ENCODE measurements at places on chromosomes 5 and 9. TPM values are rescaled to one million over a fixed set of nuclear protein-coding genes. Genes with fewer than 3 reads are reported as not detected.

GRCh38 chr9:93112116-93112863 is 16.3 kb downstream of the CARD19 start:
- no peak for DNase-seq

DNA sequence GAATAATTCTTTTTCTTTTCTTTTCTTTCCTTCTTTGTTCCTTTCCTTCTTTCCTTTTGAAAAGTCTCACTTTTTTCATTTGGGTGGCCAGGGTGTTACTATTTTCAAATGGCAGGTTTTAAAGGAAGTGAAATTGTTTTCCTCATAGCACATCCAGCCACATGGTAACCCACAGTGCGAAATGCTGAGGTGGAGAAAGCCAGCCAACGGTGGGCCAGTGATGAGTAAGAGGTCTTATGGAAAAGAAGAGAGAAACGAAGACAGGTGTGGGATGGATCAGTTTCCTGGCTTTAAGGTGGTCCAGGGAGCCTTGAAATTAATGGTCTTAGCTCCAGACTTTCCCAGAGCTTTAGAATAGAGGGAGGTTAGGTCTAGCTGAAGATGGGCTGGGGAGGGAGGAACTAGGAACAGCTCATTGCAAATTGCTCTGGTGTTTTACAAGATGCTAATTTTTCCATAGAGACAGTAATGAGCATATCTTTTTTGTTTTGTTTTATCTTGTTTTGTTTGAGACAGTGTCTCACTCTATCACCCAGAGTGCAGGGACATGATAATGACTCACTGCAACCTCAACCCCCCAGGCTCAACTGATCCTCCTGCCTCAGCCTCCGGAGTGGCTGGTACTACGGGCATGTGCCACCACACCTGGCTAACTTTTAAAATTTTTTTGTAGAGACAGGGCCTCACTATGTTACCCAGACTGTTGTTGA is 17.8 kb downstream of the ITK start:
- no peak for DNase-seq

The NUDT12 gene
- 9.9 TPM for total RNA-seq

DNA sequence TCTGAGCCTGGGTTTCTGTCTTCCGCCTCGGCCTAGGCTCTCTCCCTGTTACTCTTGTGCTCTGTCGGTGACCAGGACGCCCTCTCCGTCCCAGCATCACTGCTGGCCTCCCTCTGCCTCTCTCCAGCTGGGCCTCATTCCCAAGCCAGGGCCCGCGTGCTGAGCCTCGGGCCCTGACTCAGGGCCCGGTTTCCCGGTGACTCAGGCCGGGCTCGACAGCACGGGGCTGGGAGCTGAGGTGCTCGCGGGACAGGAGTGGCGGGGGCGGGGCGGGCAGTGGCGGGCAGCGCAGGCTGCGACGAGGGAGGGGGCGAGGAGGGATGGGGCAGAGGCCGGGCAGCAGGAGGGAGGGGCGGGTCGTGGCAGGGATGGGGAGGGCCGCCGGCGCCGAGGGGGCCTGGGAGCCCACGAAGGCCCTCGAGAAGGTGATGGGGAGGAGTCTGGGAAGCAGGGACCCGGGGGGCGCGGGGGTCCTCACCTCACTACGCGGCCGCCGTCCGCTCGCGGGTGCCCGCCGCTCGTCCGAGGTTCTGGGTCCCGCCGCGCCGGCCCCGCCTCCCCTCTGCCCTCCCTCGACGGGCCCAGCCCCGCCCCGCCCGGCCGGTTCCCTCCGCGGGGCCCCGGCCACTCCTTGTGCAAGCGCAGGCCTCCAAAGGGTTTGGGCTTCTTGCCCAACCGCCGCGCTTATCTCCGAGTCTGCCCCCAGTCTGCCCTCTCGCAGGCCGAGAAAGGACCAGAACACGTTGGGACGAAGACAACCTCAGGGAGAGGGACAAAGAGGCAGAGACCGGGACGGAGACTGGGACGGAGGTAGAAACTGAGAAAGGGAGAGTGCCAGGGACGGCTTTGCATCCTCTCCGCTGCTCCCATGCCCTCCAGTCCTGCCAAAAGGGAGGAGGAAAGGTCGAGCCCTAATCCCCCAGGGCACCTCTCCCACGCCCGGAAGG is at the start of gene ARAP3:
TSS of gene ARAP3 (minus strand) at position 536 of the 947 bp plus-strand sequence. CDS start 1,744 bp downstream, outside the sequence.
- no peak for DNase-seq

The GLDC gene
- 68.8 TPM for total RNA-seq

DNA sequence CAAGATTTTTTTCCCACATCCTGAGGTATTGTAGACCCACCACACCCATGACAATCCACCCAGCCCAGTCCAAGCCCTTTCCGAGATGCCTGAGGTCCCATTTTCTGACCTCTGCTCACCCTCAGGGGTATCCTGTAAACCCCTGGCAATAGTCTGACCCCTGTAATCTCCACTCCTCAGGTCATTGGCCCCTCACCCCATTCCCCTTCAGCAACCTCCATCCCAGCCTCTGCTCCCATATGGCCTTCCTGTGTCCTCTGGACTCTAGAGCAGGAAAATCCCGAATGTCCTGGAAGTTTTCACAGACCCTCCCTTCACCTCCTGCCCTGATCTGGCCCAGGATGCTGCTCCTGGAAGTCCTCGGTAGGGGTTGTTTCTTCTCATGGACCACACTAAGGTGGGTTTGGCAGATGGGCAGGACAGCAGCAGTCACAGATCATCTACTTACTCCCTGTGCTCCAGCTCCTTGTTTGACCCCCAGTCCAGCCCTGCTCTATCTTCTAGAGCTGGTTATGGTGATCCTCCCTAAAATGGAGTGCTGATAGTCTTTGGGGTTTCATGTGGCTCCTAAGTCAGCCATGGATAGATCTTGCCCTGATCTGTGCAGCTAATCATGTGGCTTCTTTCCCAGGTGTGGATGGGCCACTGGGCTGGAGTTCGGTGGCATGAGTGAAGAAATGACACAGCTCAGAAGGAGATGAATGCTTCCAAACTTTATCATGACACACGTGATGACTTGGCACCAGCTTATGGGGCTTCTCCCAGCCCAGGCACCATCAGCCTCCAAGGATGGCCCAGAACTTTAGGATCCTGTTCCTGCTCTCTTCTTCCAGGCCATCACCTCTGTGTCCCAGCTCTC is 12.0 kb upstream of the ACSL6 start:
- DNase-seq = no peak

DNA sequence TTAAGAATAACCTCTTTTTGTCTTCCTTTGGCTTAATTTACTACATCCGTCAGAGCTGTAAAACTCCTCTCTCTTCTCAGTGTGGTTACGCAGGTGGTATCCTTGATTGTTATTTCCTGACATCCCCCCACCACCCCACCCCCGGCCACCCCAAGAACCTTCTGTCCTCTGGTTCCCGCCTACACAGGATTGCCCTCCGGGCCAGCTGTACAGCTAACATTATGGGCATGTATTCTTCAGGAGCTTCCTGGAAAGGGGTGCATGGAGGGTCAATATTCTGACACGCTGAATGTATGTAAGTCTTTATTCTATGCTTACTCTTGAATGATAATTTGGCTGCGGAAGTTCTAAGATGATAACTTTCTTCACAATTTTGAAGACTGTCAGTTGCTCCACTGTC is 13.0 kb upstream of the ANP32B start:
- no peak for DNase-seq

DNA sequence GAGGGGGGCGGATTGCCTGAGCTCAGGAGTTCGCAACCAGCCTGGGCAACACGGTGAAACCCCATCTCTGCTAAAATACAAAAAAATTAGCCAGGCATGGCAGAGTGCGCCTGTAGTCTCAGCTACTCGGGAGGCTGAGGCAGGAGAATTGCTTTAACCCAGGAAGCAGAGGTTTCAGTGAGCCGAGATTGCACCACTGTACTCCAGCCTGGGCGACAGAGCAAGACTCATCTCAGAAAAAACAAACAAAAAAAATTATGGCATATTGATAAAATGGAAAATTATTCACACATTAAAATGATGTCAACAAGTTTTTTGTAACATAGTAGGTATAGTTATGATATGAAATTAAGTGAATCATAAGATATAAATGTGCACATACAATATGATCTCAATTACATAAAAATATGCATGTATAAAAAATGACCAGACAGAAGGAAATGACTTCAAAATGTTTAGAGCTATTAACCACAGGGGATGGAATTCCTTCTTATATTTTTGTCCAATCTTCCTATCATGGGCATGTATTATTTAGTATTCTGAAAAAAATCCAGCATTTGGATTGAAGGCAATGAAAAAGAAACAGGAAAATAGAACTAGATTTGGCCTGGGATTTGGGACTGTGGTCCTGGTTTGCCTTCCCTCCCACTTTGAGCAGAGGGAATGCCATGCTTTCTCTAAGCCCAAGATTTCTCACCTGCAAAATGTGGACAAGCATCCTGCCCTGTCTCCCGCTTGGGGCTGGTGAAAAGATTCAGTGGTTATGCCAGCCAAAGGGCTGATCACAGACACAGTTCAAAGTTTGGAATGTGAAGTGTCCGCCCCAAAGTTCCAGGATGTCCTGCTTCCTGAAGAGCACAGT is 19.5 kb downstream of the SPAAR start:
- DNase-seq = no peak

- no peak for DNase-seq
Observed at GRCh38 chr9:132018957-132019405, 60.7 kb downstream of the MED27 start.

- no peak for DNase-seq
Observed at GRCh38 chr9:73583576-73583975, 431.9 kb downstream of the ANXA1 start.

GRCh38 chr9:135718616-135719015 is 16.6 kb downstream of the KCNT1 start:
- no peak for DNase-seq

DNA sequence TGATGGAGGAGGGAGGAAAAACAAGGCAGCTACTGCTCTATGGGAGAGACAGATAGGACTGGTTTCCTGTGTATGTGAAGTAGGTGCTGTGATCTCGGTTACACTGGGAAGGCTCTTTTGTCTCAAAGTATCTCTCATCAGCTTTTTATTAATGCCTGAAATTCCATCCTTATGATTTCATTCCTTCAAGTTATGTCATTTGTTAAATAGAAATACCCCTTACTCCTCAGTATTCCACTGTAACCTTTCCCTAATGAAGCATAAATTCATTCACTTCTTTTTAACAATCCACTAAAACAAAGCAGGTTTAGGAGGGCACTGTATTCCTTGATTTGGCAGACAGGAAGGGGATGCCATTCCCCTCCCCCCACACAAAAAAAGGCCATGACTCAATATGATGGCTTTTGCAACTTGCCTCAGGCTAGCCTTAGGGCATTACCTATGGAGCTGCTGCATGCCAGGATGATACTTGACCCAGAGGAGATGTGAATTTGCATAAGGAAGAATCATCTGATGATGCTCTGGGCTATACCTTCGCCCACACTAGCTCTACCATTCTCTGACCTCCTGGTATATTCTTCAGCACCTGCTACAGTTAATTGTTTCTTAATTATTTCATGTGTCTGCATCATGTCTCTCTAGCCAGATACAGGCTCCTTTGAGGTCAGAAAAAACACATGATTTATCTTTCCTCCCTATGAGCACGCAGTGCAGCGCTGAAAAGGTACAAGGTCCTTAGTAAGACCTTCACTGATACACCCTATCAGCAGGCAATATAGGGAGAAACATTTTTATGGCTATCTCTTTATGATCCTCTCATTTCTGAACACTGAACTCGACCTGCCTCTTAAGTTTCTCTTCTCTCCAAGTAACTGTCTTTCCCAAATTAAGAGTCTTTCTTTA is 26.3 kb downstream of the NR3C1 start:
- DNase-seq = no peak

The SPINK1 gene
- total RNA-seq = 3.8 TPM

The PCDHA1 gene
- not detected for total RNA-seq

GRCh38 chr9:128124451-128124850 is 3.1 kb downstream of the PTGES2 start:
- DNase-seq = no peak

The EXOSC3 gene
- 77.7 TPM for total RNA-seq

DNA sequence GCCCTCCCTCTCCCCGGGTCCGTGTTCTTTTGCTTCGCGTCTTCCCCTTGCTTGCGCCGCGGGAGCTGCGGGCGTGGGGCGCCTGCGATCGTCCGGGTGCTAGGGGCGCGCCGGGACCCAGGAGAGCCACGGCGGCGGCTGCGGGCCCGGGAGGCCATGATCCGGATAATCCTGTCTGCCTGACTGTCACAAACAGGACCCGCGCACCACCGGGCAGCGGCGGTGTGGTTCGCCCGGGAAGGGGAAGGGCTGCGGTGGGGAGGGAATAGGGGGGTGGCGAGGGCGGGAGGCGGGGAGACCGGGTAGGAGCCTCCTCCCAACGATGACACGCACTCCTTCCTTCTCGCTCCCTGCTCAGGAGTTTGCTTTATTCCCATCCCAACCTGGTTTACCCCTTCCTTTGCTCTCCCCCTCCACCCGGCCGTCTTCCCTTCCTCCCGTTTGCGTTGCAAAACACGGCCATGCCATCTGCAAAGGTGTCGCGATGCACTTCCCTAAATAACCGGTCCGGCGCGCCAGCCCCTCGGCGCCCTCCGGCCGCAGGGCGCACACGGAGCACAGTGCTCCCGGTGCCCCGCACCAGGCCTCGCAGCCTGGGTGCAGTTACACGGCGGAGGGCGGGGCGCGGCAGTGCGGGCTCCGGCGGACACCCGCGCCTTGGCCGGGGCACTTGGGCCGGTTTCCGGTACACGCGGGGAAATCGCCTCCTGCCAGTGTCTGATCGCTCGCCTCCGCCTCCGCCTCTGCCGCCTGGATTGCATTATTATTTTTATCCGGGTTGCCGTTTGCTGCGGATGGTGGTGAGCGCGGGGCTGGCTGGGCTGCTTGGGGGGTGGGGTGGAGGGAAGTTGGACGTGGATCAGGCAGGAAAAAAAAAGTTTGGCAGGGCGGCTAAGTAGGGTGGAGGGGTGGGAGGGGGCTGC is 1.5 kb downstream of the SMARCA2 start:
- DNase-seq = no peak

The PCDHGA6 gene
- total RNA-seq = 0.36 TPM

- no peak for DNase-seq
Observed at GRCh38 chr9:16616686-16617085, 253.8 kb downstream of the BNC2 start.

GRCh38 chr9:7205806-7206205 is 448.0 kb downstream of the KDM4C start:
- DNase-seq = no peak

GRCh38 chr9:123834218-123834888 is 95.6 kb downstream of the DENND1A start:
- DNase-seq = no peak

The OBP2B gene
- not detected for total RNA-seq

GRCh38 chr5:75319638-75320037 is 17.4 kb upstream of the HMGCR start:
- no peak for DNase-seq

The TAF11L10 gene
- total RNA-seq = not detected

The PCDHGA2 gene
- 0.72 TPM for total RNA-seq

DNA sequence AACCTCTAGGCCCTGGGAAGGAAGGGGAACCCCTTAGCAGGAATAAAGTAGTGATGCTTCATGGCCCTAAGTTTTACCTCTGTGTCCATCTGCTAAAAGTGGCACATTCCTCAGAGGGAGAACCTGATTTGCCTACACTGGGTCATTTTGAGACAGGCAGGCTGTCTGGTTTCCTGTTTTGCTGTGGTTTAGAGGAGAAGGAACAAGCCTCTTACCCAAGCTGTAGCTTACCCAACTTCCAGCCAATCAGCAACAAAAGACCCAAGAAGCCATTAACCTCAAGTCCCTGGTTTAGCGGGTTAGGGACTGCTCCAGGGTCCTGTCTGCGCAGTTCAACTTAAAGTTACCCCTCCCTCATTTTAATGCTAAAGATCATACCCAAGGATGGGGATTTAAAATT is 411.0 kb downstream of the MAT2B start:
- no peak for DNase-seq

The MSMP gene
- not detected for total RNA-seq
